ENCODE measurements at places on chromosomes 2 and 18.

DNA sequence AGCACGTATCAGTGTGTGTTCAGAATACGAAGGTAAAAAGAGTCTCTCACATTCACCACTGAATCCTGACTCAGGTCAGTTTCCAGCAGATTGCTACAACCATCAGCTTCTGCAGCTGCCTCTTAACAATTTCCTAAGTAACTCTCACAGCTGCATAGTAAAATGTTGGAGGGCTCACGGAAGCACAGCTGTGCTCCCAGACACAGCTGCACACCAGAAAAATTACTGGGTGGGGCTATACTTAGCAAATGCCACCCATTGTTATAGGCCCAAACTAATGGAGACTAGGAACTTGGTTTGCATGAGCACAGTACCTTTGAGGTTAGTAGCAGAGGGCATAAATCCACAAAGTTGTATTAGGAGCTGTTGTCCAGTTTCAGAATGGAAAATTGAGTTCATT, 153.9 kb upstream of the ERBB4 start:
- no peak for DNase-seq

GRCh38 chr18:53665701-53666100, 558.8 kb downstream of the MBD2 start:
- no peak for DNase-seq

- DNase-seq: no peak
Measured at GRCh38 chr2:101400506-101401325, 13.4 kb upstream of the CREG2 start.

- DNase-seq: no peak
Measured at GRCh38 chr2:221883976-221884375, 311.9 kb upstream of the EPHA4 start.

Data from CD8-positive, alpha-beta memory T cell (primary cell).